ENCODE measurements at places on chromosomes 11 and 22.

- no peak for DNase-seq
Measured at GRCh38 chr11:29119707-29120618, 896.9 kb downstream of the KCNA4 start.

GRCh38 chr11:65085446-65085845, 1.4 kb downstream of the ZFPL1 start:
- DNase-seq = no peak

- no peak for DNase-seq
Measured at GRCh38 chr11:20015529-20016427, 144.5 kb downstream of the DBX1 start.

GRCh38 chr22:49155770-49156580, 671.7 kb downstream of the BRD1 start:
- no peak for DNase-seq

- no peak for DNase-seq
Measured at GRCh38 chr22:32378707-32379272, 21.1 kb downstream of the RFPL3 start.

Data from stimulated activated CD4-positive, alpha-beta T cell treated with anti-CD3 and anti-CD28 coated beads, Interleukin-2, amount 100 ng/mL, for 4 hours (primary cell).